ENCODE measurements at places on chromosomes 1 and 21.
A peak's percentile ranks its signal among the peaks of the same experiment; 100 is the strongest.

DNA sequence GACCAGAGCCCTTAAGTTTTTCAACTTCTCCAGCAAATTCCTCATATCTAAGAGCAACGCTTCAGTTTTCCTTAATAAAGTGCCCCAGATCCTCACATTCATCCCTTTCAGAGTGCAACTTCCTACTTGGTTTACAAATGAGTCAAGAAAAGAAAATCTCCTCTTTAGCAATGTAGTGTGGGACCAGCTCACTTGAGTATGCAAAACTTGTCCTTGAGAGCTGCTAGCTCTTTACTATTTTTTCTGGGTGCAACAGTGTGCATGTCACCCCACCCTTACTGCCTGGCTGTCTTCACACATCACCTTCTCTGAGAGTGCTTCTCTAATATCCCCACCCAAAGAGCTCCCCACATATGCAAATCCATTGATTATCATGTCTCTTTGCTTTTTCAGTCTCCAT lies 203.1 kb upstream of the CAMK1G start:
- no peak for DNase-seq

- no peak for DNase-seq
These were observed 4.2 kb downstream of the OR2T1 start for GRCh38 chr1:248406721-248407692.

DNA sequence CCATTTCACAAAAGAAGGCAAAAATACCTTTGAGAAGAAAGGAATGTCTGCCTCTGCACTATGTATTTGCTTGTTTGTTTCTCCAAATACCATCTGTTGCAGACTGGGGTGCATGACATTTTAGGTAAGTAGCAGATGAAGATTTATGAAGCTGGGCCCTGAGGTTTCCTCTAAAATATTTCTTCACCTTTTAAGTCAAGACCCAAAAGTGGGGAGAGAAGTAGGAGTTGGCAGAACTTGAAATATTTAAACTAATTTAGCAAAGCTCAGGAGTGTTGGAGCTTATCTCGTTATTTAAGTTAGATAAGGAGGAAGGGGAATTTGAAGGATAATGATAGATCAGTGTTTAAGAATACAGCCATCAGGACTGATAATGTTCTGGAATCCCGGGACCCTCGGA lies 152.9 kb downstream of the DHRS3 start:
- no peak for DNase-seq

DNA sequence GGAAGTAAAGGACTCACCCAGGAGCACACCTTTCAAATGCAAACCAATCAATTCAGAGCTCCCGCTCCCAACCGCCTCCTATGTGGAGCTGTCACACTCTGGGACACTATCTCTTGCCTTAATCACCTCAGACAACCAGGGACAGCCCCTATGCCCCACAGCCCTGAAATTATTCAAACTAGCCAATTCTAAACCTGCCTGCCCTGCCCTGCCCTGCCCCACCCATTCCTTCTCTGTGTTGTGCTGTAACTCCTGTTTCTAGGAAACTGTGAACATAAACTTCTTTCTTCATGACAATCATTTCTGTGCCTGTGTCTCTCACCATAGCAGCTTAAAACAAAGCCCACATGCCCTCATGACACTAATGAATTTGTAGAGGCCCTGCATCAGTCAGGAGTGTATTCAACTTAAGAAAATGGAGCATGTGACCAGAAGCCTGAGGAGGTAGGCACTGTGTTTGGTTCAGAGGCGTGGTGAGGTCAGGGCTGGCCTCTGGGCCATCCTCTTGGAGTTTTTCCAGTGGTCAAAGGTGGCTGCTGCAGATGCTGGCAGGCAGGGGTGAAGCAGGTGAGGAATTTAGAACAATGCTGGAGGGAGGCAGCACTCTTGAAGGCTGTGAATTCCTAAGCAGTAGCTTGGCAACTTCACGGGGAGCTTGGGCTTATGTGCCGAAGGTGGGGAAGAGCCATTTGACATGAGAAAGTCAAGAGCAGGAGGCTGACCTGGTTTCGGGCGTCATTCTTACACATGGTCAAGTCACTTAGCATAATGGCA lies 74.5 kb downstream of the RHOU start:
- no peak for DNase-seq

DNA sequence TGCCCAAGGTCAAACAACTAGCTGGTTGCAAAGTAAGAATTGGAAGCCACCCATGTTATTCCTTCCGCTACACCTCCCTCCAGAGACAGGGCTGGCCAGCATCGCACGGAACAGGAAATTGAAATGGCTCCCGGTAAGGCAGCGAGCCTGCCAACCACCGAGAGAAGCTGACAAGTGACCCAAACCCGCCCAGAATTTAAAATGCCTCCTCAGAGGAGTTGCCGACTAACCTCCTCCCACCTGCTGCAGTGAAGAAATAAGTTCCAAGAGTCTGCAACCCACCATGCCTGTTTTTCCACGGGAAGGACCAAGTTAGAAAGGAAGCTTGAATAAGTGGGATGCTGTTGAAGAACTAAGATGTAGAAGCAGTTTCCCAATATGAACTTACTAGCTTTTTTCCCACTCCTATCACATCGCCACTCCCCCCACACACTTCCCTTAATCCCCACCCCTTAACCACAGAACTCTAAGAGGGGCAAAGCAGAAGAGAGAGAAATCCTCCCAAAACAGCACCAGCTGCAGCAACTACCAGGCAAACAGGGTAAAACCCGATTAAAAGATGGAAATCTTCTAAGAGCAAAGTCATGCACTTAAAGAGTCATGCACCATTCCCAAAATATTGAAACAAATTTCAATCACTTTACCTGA lies 78.6 kb downstream of the TIAM1 start:
- no peak for DNase-seq

DNA sequence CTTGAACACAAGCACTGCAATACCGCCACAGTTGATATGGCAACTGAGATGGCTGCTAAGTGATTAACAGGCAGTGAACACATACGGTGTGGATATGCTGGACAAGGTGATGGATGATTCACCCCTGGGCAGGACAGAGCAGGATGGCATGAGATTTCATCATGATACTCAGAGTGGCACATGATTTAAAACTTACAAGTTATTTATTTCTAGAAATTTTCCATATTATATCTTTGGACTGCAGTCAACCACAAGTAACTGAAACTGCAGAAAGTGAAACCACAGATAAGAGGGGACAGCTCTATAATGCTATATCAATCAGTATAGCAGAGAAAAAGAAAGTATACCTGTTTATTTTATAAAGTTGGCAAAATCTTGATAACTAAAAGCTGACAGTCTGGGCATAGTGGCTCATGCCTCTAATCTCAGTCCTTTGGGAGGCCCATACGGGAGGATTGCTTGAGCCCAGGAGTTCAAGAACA lies 47.9 kb downstream of the PHACTR4 start:
- no peak for DNase-seq

GRCh38 chr1:230507666-230508402 lies 81.7 kb upstream of the PGBD5 start:
- DNase-seq = no peak

- DNase-seq = no peak
These were observed 715.3 kb upstream of the CXADR start for GRCh38 chr21:16797540-16797939.

- no peak for DNase-seq
These were observed 613.5 kb downstream of the MATN1 start for GRCh38 chr1:30109853-30110252.

DNA sequence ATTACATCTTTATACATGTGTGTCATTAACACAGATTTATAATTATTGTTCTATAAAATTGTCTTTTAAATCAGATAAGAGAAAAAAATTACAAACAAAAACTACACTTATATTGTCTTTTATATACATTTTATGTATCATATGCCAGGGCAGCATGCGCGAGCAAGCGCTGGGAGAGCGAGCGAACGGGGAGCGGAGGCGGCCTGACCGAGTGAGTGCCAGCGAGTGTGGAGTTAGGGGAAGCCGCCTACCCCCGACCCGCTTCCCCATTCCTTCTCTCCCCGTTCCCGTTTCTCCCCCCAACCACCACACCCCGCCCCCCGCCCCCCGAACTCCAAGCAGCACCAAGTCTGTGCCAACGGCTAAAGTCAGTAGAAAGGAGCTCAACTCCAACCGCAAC lies 23.0 kb upstream of the SLAMF1 start:
- DNase-seq = no peak

- DNase-seq = peak; percentile 57
These were observed 341.0 kb upstream of the NEGR1 start for GRCh38 chr1:72623299-72623708.

GRCh38 chr1:220294846-220295301 lies 22.6 kb upstream of the RAB3GAP2 start:
- DNase-seq = no peak

GRCh38 chr1:175715742-175716141 lies 27.7 kb downstream of the TNR start:
- no peak for DNase-seq

GRCh38 chr1:19360843-19361610 lies 48.9 kb downstream of the SLC66A1 start:
- no peak for DNase-seq

DNA sequence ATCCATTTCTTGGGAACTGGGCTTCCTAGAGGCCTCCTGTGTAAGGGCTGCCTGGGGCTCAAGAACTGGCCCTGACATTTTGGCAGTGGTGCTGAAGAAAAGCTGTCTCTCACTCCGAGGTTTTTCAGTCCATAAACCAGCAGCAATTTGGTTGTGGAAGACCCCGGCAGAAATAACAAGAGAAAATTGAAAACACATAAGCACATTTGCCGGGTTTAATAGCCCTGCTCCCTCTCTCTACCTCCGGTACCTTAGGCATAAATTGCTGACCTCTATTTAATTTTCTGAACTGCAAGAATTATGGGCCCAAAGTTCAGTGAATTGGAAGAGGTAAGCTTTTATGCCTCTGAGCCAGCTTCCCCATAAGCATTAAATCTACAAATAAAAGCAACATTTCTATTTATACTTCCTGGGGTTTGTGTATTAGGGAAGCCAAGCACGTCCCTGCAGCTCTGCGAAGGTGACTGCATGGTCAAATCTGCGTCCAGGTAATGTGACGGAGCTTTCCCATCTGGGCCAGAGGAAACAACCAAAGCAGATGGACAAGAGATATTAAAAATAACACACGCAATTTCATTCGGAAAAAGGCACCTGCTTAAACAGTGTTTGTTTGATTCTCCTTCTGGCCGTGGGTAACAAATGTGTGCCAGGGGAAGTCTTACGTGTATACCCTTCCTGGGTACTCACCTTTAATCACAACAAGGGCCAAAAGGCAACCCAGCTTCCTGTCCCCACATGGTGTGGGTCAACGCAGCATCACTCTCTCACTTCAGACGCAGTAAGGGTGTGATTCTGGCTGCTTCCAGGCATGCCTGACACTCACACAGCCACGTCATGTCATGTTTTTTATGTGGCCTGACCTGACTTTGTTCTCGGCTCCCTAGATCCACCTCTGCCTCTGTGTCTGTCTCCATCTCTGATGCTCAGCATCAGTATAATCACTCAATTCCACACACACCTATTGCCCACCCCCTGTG lies 69.2 kb downstream of the PAPPA2 start:
- no peak for DNase-seq

DNA sequence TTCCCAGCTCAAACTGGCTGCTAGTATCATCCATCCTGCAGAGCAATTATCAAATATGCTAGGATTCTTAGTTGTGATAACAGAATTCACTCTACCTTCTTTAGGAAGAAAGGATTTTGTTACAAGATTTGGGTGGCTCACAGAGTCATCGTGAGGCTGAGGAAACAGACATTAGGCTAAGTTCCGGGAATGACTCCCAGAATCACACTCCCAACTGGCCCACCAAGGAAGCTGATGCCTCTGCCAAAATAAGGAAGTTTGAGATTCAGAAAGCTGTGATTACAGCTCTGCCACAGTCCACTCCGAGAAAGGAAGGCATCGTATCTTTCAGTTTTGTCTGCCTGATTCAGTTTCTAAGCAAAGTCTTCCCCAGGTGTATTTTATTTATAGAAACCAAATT lies 50.6 kb upstream of the LYPLAL1 start:
- DNase-seq = no peak

- no peak for DNase-seq
These were observed 178.1 kb downstream of the NTNG1 start for GRCh38 chr1:107318932-107319331.

DNA sequence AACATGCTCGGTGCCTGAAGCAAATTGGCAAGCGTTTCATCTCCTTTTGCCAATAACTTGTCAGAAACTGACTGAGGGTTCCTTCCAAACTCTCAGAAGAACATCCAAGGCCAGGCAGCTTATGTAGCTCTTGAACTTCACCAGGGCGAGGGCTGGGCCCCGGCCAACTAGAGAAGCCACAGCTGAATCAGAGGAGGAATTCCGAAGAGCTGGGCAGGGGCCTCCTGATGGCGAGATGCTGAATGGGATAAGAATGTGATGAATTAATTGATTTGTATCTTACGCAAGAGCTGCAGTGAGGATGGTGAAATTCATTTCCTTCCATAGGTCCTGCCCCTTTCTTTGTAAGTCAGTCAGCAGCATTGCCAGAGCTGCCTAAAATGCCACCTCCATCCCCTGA lies 345.8 kb downstream of the KIF26B start:
- DNase-seq = no peak

- DNase-seq = no peak
These were observed 14.8 kb downstream of the MGST3 start for GRCh38 chr1:165645654-165646366.

GRCh38 chr1:38329644-38330043 lies 283.1 kb upstream of the POU3F1 start:
- no peak for DNase-seq

All from NCI-H1694 (cell line).